T-cell (primary cell): ENCODE measurements at places on chromosomes 16 and 17.

DNA sequence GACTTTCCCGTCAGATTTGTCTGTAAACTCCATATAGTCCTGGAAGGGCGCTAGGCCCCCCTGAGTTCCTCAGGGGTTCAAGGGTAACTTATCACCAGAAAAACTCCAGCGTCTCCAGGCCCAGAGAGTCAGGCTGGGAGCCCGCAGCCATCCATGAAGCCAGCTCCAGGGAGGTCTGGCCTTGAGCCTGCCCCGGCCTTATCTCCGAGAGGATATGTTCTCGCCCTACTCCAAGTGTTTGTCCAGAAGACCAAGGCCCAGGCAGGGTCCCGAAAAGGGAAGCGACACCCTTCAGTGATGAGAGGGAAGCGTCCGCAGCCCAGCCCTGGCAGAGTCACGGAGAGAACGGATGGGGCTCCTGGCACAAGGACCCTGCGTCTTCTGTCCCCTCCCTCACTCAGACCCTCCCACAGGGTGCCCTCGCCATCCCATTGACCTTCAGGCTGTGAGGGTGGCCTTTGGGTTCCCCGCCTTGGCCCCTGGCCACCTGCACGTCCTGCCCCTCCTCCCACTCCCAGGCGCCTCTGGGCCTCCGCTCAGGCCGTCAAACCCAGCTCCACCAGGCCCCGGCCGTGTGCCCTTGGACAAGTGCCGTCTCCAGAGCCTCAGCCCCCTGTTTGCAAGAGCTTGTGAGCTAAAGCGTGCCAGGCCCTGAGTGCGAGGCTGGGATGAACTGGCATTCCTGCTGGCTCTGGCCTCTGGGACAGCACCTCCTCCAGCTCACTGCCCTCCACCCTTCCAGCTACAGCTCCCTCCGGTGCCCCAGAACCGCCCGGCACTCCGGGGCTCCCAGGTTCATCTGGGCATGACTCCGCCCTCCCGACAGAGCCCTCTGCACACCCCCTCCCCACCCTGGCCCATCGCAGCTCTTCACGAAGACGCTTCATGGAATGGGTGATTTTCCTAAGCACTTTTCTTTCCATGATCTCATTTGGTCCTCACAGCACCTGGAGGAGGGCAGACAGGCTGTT lies 83.4 kb downstream of the ZDHHC7 start:
- DNase-seq: no peak

DNA sequence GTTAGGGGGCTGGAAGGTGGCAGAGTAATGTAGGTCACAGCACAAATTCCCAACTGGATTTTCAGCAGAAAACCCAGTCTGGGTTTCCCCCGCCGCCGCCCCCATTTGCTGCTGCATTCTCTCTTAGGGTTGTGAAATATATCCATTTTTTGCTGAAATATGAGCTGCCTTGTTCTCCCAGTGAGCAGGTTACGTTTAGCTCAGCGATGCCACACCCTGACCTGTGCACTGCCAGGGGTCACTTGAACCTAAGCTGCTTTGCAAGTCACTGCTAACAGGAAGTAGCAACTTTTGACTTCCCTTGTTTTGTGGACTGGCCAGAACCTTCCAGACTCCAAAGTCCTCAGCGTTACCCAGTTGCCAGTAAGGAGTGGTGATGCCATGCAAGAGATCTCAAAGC lies 274.1 kb downstream of the CPPED1 start:
- DNase-seq: no peak

GRCh38 chr17:70074956-70075355 lies at the start of gene KCNJ16:
Gene KCNJ16, plus strand, starts transcription at chr17:70075225. Its CDS starts 56,863 bp downstream, at chr17:70132088.
- no peak for DNase-seq

GRCh38 chr16:72850853-72851252 lies 197.1 kb downstream of the ZFHX3 start:
- DNase-seq: no peak

DNA sequence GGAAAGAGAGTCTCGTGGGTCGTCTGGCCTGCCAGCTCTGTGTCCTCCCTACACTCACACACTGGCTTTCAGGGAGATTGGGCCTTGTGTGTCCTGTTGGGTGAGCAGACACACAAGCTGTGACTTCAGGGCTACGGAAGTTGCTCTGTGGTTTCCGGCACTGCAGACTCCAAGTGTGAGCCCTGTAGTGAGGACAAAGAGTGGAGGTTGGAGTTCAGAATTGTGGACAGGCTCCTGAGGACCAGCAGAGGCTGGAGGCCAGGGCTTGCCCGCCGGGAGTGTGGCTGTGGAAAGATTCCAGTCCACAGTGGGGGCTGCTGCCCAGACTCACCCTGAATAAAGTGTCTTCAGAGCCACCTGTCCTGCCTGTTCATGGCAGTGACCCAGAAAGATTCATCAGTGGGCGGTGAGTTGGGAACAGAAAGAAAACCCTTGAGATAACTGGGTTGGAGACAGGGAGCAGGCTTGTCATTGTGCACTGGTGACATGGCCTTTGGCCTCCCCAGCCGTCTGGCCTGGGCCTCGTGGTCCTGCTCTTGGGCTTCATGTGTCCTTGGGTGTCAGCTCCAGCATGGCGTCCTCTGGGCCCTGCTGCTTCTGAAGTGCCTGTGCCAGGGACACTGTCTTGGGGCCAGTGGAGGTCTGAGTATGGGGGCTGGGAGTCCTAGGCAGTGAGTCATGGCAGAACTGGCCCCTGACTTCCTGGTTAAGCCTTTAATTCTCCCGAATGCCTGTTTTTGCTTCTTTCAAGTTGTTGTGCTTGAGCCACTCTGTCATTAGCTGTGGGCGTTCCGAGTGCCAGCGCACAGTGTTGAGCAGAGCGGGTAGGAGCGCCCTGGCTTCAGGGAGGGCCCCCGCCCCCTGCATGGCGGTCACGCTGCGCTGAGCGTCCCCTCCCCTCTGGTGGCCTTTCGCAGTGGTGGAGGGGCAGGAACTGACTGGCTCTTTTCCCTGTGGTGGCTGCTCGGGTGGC lies 19.9 kb upstream of the ZNF750 start:
- DNase-seq: peak; percentile 55

DNA sequence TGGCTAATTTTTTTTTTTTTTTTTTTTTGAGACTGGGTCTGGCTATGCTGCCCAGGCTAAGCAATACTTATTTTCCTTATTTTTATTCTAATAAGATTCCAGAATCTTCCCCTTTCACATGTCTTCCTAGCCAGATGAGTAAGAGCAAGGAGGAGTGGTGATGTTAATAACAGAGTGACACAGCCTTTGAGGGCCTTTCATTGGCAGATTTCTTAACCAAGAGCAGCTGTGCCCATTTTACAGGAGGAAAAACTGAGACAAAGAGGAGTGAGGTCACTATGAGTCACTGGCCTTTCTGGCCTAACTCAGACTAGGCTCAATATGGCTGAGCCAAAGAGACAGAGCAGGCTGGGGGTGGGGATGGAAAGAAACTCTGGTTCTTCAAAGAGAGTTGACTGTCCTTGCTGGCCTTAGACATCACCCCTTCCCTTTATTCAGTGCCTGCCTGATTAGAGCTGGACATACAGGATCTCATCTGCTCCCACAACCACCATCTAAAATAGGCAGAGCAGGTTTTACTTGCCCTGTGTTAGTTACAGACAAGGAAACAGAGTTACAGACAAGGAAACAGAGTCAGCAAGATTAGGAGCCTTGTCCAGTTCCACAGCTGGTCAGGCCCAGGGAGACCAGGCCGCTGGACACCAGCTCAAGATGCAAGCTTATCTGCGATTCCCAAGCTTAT lies 50.0 kb upstream of the TOB1 start:
- no peak for DNase-seq

GRCh38 chr17:38428112-38428642 lies at the start of gene ARHGAP23:
Gene ARHGAP23, plus strand, starts transcription at chr17:38428464. Its CDS starts 22 bp downstream, at chr17:38428486.
- DNase-seq: no peak

- no peak for DNase-seq
Measured at GRCh38 chr17:1188812-1189504, 9.2 kb upstream of the ABR start.

DNA sequence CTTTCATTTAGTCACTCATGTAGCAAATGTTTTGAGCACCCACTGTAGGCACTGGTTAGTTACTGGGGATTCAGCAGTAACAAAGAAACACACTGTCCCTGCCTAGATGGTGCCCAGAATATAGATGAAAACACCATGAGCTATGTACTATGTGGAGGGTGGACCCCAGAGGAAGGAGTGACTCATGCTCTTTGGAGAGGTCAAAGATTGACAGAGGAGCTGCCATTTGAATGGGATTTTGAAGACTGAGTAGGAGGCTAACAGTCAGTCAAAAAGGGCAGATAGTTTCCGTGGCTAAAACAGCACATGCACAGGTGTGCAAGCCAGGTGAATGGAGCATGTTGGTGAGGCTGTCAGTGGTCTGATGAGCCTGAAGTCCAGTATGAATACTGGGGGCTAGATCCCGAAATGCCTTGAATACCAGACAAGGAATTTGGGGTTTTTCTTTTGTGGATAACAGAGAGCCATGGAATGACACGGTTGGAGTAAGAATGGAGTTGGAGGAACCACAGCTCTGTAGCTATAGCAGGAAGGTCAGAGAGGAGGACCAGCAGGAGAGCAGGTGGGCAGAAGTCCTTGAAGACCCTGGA lies 6.1 kb downstream of the IL21R start:
- DNase-seq: no peak

DNA sequence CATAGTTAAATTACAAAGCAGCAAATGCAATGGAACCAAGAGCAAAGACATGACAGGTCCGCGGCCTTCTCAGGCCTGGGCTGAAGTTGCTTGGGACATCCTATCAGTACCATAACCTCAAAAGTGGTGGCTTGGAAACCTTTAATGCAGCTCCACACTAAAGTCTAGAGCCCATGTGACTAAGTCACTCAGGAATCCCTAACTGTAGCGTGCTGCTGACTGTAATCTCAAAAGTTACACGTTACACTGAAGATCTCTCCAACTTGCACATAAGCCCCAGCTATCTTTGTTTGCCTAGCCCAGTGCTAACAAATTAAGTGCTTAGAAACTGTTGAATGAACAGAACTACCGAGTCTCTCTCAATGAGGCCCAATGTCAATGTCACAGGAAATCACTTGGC lies 27.8 kb downstream of the NUP88 start:
- no peak for DNase-seq

GRCh38 chr16:80253741-80254140 lies 287.1 kb upstream of the DYNLRB2 start:
- no peak for DNase-seq

DNA sequence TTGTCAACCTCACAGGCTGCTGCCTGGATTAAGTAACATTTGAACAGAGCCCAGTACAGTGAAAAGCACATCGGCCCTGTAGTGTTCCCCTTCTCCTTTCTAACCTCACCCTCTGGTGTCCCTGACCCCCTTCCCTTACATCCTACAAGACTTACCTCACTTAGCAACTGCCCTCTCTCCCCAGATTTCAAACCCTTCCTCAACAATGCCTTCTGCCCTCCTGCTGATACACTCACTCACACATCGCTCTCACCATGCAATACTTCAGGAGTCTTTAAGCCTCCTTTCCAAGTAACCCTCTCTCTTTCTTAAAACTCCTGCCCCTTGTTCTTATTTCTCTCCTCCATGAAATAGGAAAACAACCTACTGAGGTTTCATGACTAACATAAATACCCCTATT lies 17.8 kb downstream of the ZZEF1 start:
- DNase-seq: no peak

DNA sequence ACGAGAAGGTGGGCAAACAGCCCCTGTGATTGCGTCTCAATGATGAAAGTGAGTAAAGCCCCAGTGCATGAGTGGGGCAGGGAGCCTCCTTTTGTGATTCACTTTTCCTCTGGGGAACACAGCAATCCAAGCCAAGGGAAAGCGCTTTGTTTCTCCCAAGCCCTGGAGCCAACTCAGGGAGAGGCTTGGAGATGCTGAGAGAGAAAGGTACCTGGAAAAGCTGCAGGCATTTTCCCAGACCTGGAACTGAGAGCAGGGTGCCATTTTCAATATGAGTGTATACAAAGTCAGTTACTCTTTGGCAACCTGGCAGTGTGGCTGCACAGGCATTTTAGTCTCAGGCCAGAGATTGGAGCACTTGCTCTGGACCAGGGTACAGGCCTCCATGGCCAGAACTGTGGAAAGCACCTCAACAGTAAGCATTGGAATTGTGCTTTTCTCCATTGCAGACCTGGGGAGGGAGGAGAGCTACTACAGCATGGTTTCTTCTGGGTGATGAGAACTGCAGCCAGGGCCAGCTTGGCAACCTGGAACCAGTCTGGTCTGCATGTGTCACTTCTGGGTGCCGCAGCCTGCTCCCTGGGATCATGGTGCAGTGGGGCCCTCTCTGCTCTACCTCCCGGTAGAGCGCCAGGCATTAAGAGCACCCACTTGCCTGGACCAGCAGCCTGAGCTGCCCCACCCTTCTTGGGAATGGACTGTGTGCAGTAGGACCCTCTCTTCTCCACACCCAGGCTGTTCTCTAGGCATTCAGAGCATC lies 89.0 kb upstream of the CDH5 start:
- no peak for DNase-seq

DNA sequence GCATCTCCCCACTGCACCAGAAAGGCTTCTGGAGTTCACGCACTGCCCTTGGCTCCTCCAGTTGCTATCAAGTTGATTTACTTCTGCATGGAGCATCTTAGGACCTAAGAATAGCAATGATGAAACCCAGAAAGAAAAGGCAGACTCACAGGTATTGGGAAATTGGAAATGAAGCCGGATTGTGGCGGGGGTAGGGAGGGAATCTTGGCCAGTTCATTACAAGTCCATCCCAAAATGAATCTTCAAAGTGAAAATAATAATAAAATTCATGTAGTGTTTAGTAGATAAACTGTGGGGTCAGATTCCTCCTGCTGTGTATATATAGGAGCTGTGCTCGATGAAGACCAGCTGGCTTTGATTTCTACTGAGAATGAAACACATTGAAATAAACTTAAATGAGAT lies 33.7 kb downstream of the TEKT3 start:
- no peak for DNase-seq

GRCh38 chr17:1746975-1747543 lies 4.4 kb downstream of the SERPINF2 start:
- no peak for DNase-seq

DNA sequence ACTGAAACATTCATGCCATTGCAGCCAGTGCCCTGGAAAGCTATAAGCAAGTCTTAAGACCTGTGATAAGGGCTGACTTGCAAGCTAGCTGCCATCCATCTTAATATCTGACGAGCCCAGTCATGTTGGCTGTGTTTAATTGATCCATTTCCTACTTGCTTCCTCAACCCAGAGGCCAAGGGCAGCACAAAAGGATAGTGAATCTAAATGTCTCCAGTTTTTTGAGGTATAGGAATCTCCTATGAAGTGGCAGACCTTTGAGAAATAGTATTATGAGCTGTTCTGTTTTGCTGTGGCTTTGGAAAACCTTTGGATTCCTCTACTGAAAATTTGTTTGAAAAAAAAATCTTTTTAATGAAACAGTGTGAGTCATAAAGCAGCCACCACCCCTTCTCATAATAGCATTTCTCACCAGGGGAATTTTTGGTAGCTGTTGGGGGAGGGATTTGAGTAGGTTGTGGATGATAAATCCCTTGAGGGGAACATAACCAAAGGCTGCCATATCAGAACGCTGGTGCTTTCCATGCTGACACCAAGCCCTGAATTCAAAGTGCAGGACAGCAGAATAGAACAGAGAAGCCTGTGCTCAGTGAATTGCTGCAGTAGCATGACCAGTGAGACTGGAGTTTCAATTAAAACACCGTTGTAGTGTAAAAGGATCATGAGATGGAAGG lies 12.9 kb downstream of the ZNRF1 start:
- DNase-seq: no peak
